ENCODE measurements at places on chromosomes 6 and 20.

DNA sequence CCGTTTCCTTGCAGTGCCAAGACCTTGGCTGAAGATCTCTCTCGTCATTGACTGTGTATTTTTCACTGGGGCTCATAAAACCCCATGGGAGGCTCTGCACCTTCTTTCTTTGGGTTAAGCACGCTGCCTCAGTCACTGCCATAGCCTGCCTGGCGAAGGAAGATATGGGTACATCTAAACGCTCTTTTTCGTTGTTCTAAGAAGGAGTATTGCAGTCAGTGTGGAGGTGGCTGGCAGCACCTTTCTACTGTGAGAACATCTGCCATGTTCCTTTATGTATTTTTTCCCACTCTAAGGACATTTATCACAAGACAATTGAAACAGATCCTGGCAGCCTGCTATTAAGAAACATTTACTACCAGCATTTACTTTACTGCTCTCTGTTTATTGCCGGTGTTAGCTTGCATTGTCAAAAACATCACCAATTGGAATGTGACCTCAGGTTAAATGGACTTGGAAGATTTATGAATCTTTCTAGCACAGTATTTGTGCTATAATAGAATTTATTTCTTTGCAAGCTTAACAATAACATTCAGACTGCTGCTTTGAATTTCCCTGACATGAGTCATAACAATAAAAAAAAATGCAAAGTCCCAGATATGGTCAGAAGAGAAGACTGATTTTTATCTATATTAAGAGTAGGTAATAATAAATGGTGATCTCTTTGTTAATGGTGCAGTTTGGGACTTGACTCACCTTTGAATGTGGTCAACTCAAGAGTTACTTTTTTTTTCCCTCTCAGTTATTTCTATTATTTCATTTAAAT is 62.2 kb upstream of the CLDN20 start:
- peak; percentile 39 for DNase-seq

DNA sequence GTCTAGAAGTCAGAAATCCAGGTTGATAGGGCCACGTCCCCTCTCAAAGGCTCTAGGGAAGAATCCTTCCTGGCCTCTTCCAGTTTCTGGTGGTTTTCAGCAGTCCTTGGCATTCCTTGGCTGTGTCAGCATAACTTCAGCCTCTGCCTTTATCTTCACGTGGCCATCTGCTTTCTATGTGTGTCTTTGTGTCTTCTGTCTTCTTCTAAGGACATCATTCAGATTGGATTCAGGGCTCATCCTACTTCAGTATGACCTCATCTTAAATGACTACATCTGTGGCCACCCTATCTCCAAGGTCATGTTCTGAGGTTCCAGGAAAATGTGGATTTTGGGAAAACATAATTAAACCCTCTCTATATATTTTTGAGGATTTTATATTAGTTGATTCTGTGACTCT is 23.0 kb downstream of the C6orf89 start:
- DNase-seq: no peak

- DNase-seq: no peak
Observed at GRCh38 chr6:132058975-132059374, 107.8 kb upstream of the CCN2 start.

- no peak for DNase-seq
Observed at GRCh38 chr6:53029761-53030160, 34.7 kb upstream of the GSTA4 start.

- peak; percentile 27 for DNase-seq
Observed at GRCh38 chr6:106421496-106421895, 61.0 kb downstream of the CRYBG1 start.

All from cardiac fibroblast (primary cell).